ENCODE measurements at places on chromosomes 3 and 15.

DNA sequence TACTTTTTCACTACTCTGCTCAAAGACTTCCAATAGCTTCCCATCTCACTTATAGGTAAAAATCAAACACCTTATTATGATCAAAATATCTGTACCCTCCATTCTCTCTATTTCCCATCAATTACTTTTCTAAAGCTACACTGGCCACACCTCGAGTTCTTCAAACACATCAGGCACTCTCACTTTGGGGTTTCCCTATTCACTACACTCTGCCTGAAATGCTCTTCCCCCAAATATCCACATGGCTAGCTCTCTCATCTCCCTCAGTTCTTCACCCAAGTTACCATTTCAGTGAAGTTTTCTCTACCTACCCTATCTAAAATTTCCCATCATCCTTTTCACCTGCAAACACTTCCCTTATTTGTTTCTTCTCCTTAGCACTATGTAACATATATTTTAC lies 14.8 kb downstream of the UBE3A start:
- DNase-seq: no peak

GRCh38 chr3:6516694-6517093 lies 344.2 kb upstream of the GRM7 start:
- DNase-seq: no peak

GRCh38 chr15:29636921-29637320 lies 185.3 kb downstream of the TJP1 start:
- DNase-seq: no peak

DNA sequence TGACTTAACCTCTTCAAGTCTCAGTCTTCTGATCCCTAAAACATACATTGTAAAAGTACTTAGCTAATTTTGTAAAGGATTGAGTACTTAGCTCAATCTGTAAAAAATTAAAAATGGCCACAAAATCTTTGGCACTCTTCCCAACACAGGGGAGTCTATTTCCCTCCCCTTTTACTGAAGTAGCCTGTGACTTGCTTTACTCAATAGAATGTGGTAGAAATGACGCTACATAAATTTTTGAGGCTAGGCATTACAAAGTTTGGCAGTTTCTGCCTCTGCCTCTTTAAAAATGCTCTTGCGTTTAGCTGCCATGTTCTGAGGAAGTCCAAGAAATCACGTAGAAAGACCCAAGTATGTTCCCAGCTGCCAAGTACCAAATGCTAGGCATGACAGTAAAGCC lies 80.2 kb downstream of the CBLB start:
- DNase-seq: no peak

DNA sequence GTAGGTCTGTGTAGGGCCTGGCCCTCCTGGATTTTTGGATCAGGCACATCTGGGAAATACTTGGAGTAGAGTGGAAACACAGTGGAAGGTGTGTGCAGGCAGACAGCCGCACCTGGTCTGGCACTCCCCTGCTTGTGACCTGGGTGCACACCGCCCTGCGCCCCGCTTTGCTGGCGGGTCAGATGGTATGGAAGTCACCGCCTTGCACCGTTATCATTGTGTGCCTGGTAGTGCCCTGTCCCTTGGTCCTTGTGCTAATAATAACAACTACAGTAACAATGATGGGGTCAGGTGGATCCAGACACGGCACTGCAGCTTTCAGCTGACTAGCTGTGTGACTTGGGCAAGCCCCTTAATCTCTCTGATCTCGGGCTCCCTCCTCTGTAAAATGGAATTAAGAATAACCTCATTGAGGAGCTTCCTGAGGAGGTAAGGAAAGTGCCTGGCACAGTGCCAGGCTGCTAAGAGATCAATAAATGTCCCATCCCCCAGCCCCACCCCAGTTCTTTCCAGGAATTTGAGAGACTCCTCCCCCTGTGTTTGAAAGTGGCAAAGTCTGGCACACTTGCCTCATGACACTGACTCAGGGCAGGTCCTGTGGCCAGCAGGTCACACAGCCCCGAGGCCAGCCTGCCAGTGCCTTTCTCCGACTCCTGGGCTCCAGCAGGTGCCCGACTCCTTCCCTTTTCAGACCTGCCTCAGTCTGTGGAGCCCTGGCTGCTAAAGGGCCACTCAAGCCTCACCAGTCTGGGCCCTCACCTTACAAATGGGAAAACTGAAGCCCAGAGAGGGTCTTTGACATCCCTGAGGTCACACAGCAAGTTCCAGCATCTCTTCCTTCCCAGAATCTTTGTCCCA lies 9.8 kb downstream of the ISG20 start:
- DNase-seq: no peak

Measured in GM20000 (cell line).